Hepatic stellate cell (primary cell): ENCODE measurements at places on chromosomes 11 and 22.
A peak's percentile ranks its signal among the peaks of the same experiment; 100 is the strongest.

DNA sequence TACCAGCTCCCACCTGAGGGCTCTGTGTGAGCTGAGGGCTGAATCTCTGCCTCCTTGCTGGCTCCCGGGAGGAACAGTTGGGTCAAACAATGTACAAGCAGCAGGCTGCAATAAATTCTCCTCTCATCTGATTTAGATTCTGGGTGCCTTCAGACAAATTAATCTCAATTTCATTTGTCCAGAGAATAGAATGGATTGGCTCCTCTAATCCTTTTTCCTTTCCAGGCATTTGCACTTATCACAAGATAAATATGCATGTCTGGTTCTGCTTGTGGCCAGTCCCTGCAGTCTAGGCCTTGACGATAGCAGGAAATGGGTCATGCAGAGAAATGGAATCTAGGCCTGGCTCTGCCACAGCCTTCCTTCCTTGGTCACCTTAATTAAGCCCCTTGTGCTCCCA lies 28.7 kb downstream of the UPB1 start:
- DNase-seq: peak; percentile 52

DNA sequence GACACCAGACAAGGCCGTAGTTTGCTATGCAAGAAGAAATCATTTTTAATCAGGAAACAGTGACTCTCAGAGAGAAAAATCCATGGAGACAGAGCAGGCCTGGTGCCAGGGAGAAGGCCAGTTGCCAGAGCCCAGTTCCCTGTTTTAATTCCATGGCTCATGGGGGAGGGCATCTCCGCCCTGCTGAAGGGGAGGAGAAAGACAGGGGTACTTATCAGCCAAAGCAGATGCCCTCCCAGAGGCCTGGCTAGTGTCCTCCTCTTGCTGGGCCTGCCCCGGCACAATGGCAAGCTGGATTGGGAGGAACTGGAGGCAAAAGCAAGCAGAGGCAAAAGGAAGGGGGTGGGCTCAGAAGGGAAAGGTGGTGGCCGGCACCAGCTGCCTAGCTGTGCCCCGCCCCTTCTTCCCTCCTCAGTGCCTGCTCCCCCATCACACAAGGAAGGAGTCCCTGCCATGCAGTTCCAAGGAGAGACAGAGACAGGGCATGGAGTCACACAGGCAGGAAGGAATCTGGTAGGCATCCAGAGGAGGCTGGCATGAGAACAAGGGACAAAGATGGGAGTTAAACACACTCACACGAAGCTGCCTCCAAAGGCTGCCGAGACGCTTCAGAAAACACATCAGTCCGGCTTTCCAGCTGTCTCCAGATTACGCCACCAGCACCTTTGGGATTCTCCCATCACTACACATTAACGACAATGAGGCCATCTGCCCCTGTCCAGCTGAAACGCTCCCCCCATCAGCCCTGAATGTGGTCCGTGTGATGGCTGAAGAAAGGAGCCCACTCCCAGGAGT lies 591.8 kb downstream of the BUD13 start:
- DNase-seq: no peak

- no peak for DNase-seq
Measured at GRCh38 chr22:22952531-22953280, 65.1 kb downstream of the IGLL5 start.

GRCh38 chr22:17912945-17913721 lies 111.2 kb downstream of the MICAL3 start:
- DNase-seq: no peak

DNA sequence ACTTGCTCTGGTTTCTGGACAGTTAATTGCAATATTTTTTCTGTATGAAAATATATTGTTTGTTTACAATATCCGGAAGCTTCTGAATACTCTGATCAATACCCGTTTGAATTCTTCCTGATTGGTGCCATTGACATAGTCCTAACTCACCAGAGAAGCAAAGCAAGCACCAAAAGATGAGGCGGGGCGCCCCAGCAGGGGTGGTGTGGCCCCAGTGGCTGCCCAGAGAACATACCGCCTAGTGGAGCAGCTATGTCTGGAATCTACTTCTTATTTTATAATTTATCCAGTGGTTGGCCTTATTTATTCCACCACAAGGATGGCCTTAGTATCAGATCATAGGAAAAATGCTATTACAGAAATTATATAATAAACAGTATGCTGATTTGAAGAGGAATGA lies 610.7 kb downstream of the JRKL start:
- no peak for DNase-seq

DNA sequence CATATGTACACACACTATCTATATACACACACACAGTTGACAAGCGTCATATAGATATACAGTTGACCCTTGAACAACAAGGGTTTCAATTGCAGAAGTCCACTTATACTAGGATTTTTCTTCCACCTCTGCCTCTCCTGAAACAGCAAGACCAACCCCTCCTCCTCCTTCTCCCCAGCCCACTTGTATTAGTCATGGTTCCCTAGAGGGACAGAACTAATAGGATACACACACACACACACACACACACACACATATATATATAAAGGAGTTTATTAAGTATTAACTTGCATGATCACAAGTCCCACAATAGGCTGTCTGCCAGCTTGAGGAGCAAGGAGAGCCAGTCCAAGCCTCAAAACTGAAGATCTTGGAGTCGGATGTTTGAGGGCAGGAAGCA lies 92.9 kb downstream of the DHCR7 start:
- DNase-seq: no peak

DNA sequence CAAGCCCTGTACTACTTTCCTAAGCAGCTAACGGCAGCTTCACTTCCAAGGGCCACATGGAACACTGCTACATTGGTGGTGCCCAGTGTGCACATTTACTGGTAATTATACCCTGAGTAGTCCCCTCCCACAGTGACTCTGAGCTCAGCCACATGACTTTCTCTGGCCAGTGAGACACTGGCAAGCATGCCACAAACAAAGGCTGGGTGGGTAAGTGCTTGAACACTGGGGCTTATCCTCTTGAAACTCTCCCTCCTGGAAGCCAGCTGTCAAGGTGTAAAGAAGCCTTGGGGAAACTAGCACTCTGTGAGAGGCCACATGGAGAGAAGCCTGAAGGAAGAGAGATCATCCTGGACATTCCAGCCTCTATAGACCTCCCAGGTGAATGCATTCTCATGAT lies 54.4 kb upstream of the DRD2 start:
- DNase-seq: no peak

- no peak for DNase-seq
Measured at GRCh38 chr11:99351624-99352023, 330.9 kb downstream of the CNTN5 start.

DNA sequence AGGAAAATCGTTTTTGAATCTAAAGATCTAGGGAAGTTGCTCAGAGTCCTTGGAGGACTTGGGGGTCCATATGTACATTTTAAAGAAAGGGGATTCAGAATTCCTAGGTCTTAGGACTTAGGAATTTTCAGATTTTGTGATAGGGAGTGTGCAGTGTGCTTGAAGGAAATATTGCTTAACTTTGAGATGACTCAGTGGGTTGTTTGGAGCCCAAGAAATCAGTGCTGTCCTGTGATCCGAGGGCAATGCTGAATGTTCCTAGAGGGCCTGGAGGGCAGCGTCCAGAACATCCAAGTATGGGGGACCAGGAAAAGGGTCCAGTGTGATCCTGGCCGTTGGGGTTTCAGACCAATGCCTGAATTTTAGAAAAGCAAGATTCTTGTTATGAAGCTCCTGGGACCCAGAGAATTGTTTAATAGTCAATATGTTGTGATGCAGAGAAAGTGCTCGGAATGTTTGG lies 3.1 kb upstream of the IGF2 start:
- peak; percentile 82 for DNase-seq

DNA sequence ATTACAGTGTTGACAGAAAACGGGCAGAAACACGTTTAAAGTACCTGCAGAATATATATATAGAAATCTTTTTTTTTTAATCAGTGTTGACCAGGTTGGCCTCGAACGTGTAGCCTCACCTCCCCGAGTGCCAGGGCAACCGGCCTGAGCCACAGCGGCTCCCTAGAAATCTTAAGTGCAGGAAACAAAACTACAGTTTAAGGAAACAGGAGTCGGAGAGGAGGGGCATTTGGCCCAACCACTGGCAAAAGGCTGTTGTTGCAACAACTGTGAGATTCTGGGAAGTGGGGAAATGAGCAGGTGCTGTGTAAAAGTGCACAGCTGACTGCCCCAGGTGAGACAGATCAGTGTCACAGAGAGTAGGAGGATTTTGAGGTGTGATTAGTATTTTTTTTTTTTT lies 3.7 kb downstream of the YWHAH start:
- DNase-seq: no peak
